ENCODE measurements at places on chromosomes 5 and 9.

GRCh38 chr5:112574536-112574935, 155.5 kb upstream of the EPB41L4A start:
- no peak for DNase-seq

DNA sequence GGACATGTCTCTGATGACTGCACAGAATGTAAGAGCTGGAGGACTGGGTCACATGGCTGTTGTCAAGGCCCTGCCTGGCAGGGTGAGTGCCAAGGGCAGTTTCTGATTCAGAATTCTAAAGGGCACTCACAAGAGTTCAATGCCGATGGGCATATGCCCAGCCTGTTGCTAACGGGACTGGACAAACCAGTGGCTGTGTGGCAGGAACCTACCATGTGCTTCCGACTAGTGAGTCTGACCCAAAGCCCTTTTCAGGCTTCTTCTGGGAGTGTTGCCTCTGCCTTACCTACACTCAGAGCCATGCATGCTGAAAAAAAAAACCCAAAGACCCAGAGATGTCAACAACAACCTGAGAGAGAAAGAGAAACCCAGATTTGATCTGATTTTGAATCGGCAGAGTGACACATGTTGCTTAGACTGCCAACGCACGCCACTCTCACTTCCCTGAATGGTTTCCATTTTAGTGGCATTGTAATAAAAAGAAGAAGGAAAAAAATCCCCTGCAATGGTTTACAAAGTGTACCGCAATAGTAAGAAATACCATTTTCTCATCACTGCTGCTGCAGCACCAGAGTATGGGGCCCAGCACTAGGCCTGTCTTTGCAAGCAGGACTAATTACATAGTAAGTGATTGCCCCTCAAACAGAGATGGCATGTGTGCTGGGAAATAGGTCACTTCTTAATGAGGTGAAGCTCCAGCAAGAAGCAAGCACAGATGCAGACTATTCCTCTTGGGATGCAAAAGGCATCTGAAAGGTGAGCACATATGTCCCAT, 194.3 kb downstream of the PALM2AKAP2 start:
- DNase-seq: peak; percentile 70

DNA sequence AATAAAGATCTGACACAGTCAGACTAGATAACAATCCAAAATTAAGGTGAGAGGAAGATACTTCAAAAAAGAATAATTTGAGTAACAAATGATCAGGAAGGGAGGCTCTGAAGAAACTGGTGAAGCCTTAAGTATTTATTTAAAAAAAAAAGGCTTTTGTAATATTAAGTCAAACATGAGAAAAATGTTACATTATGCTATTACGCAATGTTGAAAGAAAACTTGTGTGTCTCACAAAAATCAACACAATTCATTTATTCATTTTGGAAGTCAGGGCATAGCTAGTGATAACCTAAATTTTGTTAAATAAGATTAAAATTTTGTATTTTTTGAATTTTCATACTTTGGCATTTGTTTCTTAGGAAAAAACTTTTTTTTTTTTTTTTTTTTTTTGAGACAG, 28.2 kb downstream of the WDR41 start:
- DNase-seq: no peak

DNA sequence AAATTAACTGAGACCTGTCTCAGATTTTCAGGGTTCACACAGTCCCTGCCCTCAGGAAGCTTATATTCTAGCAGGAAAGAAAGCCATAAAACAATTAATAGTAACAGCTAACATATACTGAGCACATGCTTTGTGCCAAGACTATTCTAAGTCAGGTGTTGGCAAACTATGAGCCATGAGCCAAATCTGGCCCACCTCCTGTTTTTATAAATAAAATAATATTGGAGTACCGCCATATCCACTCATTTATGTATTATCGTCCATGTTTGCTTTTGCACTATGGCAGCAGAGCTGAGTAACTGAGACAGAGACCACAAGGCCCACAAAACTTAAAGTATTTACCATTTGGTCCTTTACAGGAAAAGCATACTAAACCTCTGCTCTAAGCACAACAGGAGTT, 83.3 kb upstream of the TRIO start:
- DNase-seq: no peak

GRCh38 chr5:72213482-72213881, 106.2 kb downstream of the MAP1B start:
- DNase-seq: no peak

- DNase-seq: no peak
These were observed 16.7 kb downstream of the TGFBR1 start for GRCh38 chr9:99121604-99122003.

DNA sequence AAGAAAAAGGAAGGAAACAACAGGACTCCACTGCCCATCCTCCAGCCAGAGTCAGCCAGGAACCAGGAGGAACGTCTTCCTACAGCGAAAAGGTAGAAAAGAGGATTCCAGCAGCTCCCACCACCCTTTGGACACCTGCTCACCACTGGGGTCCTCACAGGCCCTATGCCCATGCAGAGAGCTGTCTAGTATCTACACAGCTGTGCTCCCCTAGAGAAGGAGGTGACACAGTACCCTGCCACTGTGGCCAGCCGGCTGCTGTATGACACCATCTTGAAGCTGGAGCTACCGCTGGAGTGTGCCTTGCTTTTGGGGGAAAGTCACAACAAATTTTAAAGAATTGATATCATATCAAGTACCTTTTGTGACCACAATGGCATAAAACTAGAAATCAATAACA, 92.6 kb downstream of the GTF3C4 start:
- no peak for DNase-seq

- peak; percentile 69 for DNase-seq
These were observed 807 bp upstream of the PLGRKT start for GRCh38 chr9:5438301-5439162.

GRCh38 chr9:134971196-134971595, 53.5 kb upstream of the FCN1 start:
- no peak for DNase-seq

GRCh38 chr5:142881076-142881783, 111.1 kb downstream of the ARHGAP26 start:
- DNase-seq: no peak

DNA sequence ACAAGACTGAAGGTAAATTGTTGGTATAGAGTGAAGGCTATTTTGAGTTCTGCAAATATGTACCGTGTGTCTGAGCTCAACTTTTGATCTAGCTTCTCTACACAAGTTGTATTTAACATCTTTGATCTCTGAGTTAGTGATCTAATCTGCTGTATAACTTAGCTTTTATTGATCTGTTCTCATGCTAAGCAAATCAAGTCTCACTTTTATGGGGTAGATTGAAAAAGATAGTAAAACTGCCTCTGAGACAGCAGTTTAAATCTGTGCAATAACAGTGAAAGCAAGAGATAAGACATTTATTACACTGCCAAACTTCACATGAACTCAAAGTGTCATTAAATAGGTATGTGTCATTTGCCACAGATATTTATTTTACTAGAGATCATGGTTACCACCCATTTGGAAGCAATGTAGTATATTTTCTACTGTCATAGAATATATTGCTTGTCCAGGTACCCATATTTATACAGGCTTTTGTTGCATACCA, 477.3 kb downstream of the ISL1 start:
- no peak for DNase-seq

DNA sequence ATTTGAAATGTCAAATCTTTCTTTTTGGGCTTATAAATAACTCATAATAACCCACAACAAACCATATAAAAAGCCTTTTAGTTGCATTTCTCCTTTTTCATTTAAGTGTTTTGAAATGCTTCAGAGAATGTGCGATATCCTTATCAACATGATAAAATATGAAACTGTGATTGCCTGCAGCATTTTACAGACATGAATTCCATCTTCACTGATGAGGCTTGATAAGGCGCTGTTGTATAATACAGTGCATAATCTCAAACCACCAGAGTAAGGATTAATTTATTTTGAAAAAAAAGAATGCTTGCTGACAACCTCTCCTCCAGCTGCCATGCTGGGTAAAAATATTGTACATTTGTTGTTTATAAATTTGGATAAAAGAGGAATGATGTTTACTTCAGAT, 216.8 kb downstream of the PBX3 start:
- no peak for DNase-seq

DNA sequence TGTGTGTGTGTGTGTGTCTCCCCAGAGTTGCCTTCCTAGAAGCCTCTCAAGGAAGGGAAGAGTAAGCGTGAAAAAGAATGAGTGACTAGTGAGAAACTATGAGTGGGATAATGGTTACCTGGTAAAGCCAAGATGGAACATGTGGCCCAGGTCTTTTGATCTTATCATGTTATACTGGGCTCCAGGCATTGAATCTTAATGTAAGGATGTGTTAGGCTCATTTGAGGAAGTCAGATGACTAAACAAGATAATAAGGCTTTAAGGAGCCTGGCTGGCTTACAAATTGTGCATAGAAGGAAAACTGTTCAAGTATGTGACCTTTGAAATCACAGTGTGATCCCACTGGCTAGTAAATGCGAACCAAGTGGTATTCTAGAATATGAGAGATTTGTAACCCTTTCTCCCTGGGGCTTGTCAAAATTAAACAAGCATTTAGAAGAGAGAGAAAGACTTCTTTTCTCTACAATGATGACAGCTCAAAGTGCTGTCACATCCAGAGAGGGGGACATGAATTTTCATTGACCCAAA, 29.9 kb upstream of the HMHB1 start:
- DNase-seq: no peak

DNA sequence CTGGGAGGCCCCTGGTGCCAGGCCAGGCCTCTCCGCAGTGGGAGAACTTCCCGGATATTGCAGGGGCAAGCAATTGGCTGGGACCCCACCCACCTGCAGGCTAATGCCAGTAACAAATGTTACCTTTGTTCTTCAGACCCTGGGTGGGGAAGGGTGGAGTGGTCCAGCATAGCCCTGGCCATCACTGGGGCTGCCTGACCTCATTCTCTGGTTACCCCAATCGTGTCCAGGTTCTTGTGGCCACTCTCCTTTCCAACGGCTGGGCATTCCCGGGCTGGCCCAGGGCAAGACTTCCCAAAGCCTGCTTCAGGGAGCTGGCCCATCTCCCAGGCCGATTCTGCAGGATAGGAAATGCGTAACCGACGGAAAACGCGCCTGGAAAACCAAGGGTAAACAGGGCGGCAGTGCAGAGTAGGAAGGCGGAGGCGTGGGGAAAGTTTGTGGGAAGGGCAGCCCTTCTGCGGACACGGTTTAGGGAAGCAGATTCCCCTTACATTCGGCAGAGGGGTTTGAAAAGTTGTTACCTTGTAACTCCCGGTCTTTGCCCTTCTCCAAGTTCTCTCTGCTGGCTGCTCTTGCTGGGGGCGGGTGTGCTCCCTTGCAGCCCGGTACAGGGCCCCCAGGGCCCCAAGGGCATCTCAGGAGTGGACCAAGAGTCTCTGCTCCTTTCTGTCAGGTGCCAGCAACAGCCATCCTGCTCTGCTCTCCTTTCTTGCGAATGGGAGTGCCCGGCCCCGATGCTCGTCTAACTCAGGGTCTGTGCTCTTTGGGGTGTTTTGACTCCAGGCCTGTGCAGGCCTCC, 3.5 kb downstream of the NRARP start:
- DNase-seq: no peak

DNA sequence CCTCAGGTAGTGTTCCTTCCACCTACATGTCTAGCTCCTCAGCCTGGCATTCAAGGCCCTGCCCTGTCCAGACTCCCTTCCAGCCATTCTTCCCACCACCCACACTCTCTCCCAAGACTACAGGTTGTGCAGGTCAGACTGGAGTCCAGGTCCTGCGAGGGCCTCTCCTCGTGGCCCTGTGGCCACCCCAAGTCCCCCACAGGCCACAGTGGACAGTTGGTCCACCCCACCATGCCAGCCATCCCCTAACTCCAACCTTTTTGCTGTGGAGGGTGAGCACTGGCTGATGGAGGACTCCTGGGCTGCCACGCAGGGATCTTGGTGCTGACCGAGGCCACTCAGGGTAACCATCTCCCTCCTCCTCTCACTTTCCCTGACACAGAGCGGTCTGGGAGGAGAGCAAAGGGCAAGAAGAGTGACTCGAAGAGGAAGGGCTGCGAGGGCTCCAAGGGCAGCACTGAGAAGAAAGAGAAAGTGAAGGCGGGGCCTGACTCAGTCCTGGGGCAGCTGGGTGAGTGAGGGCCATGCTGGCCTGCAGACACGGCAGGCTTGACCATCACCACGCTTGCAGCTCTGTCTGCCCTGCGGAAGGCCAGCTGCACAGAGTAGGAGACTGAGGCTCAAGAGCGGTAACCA, 51.0 kb downstream of the JADE2 start:
- DNase-seq: no peak

- no peak for DNase-seq
These were observed 113.8 kb downstream of the ALDH1A1 start for GRCh38 chr9:72839085-72839484.

GRCh38 chr9:69746859-69747560, 12.8 kb downstream of the PTAR1 start:
- DNase-seq: no peak

DNA sequence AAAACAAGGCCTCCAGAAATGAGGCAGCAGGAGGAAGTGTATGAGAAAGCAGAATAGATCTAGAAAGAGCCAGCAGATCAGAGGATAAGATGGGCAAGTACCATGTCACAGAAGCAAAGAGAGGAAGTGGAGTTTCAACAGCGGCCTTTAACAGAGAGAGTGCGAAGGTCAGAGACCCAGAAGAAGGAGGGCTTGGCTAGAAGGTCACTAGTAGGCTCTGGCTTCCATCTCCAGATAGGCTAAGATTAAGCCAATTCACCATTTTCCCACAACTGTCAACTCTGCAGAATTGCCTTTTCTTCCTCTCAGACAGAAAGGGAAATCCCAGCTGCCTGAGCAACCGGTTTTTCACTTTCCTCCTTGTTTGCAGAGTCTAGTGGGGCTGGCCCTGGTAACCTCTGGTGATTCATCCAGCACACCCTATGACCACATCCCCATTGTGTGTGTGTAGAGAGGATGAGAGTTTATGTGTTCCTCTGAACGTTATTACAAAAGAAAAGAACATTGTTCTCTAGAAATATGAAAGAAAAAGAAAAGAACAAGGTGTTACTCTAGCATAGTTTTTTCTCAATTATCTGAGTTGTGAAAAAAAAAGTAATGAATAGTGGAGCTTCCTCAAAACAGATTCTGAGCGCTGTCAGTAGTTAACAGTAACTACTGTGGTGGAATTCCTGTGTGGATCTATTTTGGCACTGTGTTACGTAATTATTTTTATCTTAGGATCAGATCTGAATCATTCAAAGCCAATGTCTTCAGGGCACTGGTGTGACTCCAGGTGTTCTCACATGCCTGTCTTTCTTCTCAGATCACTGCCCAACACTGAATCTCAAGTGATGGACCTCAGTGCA, 220.4 kb downstream of the ARRDC3 start:
- DNase-seq: peak; percentile 76

GRCh38 chr5:6676702-6677101, 36.5 kb upstream of the TENT4A start:
- no peak for DNase-seq

DNA sequence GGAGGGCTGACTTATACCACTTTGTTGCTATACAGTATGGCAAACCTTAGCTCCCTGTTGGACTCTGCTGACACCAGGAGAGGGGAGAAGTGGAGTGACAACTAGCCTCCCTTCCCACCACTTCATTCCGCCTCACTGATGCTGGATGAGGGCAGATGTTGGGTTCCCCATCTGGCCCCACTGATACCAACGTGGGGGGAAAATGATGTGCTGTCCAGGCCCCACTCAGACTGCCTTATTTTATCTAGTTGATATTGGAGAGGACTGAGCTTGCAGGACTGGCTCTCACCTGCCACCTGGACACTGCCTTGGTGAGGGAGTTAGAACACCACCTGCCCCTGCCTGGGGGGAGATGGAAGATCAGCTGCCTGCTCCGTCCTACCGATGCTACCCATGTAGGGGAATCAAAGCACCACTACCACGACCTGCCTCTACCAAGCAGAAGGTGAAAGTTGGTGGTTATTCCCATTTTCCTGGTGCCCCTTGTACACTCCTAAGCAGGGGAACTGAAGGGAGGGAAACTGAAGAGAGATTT, 292.1 kb downstream of the GADD45G start:
- DNase-seq: no peak

Data from stimulated activated CD4-positive, alpha-beta T cell treated with anti-CD3 and anti-CD28 coated beads, Interleukin-4, amount 100 ng/mL, for 24 hours (primary cell).